Neural progenitor cell (in vitro differentiated cells): ENCODE measurements at places on chromosomes 12 and 14. TPM values are rescaled to one million over a fixed set of nuclear protein-coding genes. Genes with fewer than 3 reads are reported as not detected.

Gene CPNE8
- 13.0 and 19.5 TPM in 2 replicates for total RNA-seq

Gene SMOC1
- total RNA-seq = 89.3 and 158 TPM in 2 replicates

Gene SLC6A13
- total RNA-seq = 0.31 TPM in 1 of 2 replicates, not detected in the other

Gene CDCA3
- 62.1 and 73.5 TPM in 2 replicates for total RNA-seq

DNA sequence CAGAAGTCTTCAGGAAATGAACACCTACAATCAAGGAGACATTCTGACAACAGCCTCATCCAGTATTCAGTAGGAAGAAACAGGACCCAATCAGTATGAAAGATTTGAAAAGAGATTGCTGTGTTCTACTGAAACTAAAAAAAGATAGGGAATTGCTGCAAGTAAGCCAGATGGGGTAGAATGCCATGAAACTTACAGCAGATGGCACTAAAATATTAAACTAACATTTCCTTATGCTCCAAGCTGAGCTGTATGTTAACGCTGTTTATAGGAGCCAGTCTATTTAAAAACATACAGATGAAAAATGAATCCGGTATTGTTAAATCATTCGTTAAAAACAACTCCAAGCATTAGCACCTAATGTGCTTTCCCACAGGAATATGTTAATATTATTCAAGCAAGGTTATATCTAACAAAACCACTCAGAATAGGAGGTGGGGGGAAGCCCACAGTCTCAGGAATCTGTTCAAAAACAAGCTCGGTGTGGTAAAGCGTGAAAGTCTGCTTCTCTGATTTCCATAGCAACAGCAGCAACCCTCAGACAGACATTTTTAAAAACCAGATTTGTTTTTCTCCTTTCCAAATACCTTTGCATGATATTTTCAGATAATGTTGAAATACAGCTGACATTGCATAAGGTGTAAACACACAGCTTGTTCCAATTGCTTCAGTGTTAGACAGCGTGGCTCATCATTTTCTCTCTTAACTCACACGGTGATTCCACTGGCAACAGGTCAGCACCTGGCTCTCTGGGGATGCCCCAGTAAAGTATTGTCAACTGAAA lies 131.4 kb upstream of the CCDC175 start:
- no peaks in the 10 kb centered on the region for H3K4me1 ChIP-seq
- H3K27ac ChIP-seq = no peak overlapping the region
- DNase-seq = no peak

DNA sequence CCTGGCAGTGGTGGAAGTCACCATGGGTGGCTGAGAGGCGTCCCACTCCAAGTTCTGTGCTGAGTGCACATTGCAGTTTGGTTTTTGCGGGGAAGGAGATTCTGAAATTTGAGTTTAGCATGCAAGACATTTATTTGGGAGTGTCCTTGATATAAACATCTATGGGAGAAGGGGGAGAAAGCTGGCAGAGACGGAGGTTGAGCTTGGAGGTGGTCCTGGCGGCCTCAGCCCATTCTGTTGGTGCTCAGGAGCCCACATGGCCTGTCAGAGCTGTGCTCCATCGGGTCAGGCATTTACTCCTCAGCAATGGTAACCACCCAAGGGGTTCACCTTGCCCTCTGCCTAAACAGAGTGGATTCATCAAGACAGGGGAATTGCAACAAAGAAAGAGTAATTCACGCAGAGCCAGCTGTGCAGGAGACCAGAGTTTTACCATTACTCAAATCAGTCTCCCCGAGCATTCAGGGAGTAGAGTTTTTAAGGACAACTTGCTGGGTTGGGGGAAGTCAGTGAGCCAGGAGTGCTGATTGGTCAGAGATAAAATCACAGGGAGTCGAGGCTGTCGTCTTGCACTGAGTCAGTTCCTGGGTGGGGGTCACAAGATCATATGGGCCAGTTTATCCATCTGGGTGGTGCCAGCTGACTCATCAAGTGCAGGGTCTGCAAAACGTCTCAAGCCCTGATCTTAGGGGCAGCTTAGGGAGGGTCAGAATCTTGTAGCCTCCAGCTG lies 323.3 kb upstream of the TMEM132C start:
- H3K4me3 ChIP-seq = no peak overlapping the region
- H3K4me1 ChIP-seq = no peaks in the 10 kb centered on the region
- H3K27me3 ChIP-seq = no peaks in the 10 kb centered on the region
- no peak overlapping the region for H3K27ac ChIP-seq

DNA sequence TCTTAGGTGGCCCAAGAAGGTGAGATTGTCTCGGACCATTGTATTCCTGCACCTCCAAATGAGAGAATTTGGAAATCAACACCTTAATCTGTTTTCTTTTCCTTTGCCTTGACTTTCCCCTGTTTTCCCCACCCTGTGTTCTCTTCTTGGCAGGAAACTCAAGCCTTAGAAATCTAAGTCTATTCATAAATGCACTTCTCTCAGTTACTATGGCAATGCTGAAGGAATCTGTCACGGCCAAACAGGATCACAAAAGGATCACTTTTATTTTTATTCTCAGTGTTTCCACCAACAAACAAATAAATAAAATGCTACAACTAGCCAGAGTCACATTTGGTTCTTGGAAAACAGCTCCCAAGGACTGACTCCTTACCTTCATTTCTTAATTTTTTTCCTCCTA lies 270.5 kb downstream of the BCAT1 start:
- H3K36me3 ChIP-seq = no peaks in the 10 kb centered on the region
- no peak for DNase-seq
- no peak overlapping the region for H3K4me3 ChIP-seq
- H3K4me1 ChIP-seq = peaks cover 14% of the 10 kb centered on the region

DNA sequence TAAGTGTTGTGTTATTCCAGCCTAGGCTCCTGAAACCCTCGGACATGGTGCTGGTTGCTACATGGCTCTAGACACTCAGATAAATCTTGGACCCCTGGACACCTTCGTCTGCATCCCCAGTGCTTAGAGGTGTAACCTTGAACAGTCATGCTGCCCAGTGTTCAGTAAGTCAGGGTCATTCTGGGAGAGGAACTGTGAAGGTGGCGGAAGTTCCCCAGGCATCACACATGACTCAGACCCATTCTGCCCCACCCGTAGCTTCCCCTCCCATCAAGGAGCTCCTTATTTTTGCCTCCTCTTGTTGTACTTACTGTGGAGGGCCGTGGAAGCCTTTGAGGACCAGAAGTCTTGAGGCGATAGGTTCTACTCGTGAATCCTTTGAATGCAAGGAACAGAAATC lies 18.1 kb upstream of the SSPN start:
- H3K27ac ChIP-seq = no peak overlapping the region
- H3K4me3 ChIP-seq = no peak overlapping the region
- H3K27me3 ChIP-seq = peaks cover 6% of the 10 kb centered on the region
- H3K4me1 ChIP-seq = no peaks in the 10 kb centered on the region
- no peaks in the 10 kb centered on the region for H3K36me3 ChIP-seq
- DNase-seq = no peak

DNA sequence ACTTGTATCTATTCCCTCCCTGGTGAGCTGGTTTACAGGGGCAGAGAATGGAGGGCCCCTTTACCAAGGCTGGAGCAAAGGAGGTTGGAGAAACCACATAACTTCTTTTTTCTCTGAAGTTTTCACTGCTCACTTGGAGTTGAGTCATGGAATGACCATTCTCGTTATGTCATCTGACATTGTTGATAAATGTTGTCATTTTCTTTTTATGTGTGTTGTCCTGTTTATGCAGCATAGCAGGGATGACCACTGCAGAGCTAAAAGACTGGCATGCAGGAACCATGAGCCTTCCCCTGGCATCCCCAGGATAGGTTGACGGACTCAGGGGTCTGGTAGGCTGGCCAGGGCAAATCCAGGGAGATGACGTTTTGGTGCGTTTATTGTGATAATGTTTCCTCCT lies 256.8 kb upstream of the DDHD1 start:
- no peaks in the 10 kb centered on the region for H3K4me1 ChIP-seq
- no peak for DNase-seq
- H3K27me3 ChIP-seq = no peaks in the 10 kb centered on the region

- peak; percentile 56 for DNase-seq
- H3K36me3 ChIP-seq = no peaks in the 10 kb centered on the region
- no peak overlapping the region for H3K27ac ChIP-seq
Measured at GRCh38 chr14:54627540-54628363, 60.8 kb downstream of the SAMD4A start.

GRCh38 chr14:80496090-80496489 lies 284.8 kb upstream of the DIO2 start:
- no peak overlapping the region for H3K27ac ChIP-seq
- no peak for DNase-seq
- no peaks in the 10 kb centered on the region for H3K36me3 ChIP-seq

DNA sequence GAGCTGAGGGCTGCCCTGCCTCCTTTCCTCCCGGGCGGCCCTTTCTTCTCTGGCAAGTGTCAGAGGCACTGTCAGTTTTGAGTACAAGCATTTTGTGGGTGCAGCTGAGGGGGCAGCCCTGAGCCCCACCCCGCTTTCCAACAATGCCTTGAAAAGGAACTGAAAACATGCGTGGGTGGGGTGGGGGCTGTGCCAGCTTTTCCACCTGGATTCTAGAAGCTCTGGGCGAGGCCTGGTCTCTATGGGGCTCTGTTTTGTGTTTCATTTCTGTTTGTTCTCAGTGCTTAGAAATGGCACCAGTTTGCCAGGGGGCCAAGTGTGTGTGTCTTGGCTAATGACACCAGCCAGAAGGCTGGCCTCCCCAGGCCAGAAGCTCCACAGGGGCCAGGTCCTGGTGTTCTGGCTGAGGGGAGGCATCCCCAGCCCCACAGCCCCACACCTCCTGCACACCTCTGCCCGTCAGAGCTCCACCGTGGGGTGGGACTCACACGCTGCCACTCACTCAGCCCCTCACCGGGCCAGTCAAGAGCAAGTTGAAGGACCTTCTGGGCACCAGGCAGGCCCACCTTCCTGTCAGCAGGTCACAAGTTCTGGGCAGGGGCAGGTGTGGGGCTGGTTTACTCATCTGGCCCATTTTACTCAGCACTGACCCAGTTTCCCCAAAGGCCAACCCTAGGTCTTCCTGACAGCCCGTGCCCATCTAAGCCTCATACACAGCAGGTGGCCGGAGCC lies 155.1 kb downstream of the CALM1 start:
- H3K27ac ChIP-seq = no peak overlapping the region
- H3K36me3 ChIP-seq = no peaks in the 10 kb centered on the region
- DNase-seq = no peak
- H3K27me3 ChIP-seq = no peaks in the 10 kb centered on the region

GRCh38 chr12:57430112-57430930 lies 522 bp downstream of the R3HDM2 start:
- no peaks in the 10 kb centered on the region for H3K36me3 ChIP-seq
- peak overlapping the region; percentile 74 for H3K27ac ChIP-seq
- H3K4me3 ChIP-seq = peak overlapping the region; percentile 64
- no peak for DNase-seq
- no peaks in the 10 kb centered on the region for H3K27me3 ChIP-seq

- H3K27me3 ChIP-seq = no peaks in the 10 kb centered on the region
- DNase-seq = no peak
- no peaks in the 10 kb centered on the region for H3K36me3 ChIP-seq
- no peak overlapping the region for H3K4me3 ChIP-seq
- no peaks in the 10 kb centered on the region for H3K4me1 ChIP-seq
- H3K27ac ChIP-seq = no peak overlapping the region
Measured at GRCh38 chr12:57048423-57049118, 1.4 kb downstream of the MYO1A start.

DNA sequence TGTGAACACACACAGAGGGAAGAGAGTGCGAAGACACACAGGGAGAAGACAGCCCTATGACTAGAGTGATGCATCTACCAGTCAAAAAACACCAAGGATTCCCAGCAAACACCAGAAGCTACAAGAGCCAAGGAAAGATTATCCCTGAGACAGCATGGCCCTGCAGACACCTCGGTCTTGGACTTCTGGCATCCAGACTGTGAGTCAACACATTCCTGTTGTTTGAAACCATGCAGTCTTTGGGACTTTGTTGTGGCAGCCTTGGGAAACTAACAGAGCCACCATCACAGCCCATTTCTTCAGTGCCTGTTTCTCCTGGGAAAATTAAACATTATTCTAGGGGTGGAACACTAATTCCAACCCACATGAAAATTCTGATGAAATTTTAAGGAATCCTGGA lies 220.6 kb downstream of the GXYLT1 start:
- no peak for DNase-seq
- H3K27me3 ChIP-seq = no peaks in the 10 kb centered on the region

DNA sequence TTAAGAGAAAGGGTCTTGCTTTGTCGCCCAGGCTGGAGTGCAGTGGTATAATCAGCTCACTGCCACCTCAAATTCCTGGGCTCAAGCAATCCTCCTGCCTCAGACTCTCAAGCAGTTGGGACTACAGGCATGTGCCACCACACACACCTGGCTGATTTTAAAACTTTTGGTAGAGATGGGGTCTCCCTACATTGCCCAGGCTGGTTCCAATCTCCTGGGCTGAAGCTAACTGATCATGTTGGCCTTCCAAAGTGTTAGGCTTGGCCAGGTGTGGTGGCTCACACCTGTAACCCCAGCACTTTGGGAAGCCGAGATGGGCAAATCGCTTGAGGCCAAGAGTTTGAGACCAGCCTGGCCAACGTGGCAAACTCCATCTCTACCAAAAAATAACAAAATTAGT lies 43.9 kb upstream of the GCH1 start:
- H3K36me3 ChIP-seq = peaks cover 4% of the 10 kb centered on the region
- no peaks in the 10 kb centered on the region for H3K4me1 ChIP-seq
- no peaks in the 10 kb centered on the region for H3K27me3 ChIP-seq
- no peak overlapping the region for H3K27ac ChIP-seq

- no peaks in the 10 kb centered on the region for H3K27me3 ChIP-seq
- DNase-seq = peak; percentile 89
- H3K4me3 ChIP-seq = peak overlapping the region; percentile 84
- H3K4me1 ChIP-seq = peaks cover 29% of the 10 kb centered on the region
- peak overlapping the region; percentile 96 for H3K27ac ChIP-seq
Measured at GRCh38 chr12:121800694-121801594, 2.9 kb upstream of the SETD1B start.

- DNase-seq = peak; percentile 50
- H3K36me3 ChIP-seq = no peaks in the 10 kb centered on the region
- no peaks in the 10 kb centered on the region for H3K27me3 ChIP-seq
- no peak overlapping the region for H3K4me3 ChIP-seq
- no peak overlapping the region for H3K27ac ChIP-seq
Measured at GRCh38 chr14:100658181-100658886, 68.4 kb upstream of the DLK1 start.

- no peaks in the 10 kb centered on the region for H3K36me3 ChIP-seq
- no peak overlapping the region for H3K4me3 ChIP-seq
- no peaks in the 10 kb centered on the region for H3K27me3 ChIP-seq
- DNase-seq = no peak
- H3K4me1 ChIP-seq = peaks cover 5% of the 10 kb centered on the region
- H3K27ac ChIP-seq = no peak overlapping the region
Measured at GRCh38 chr12:121817648-121818043, 13.8 kb downstream of the SETD1B start.

DNA sequence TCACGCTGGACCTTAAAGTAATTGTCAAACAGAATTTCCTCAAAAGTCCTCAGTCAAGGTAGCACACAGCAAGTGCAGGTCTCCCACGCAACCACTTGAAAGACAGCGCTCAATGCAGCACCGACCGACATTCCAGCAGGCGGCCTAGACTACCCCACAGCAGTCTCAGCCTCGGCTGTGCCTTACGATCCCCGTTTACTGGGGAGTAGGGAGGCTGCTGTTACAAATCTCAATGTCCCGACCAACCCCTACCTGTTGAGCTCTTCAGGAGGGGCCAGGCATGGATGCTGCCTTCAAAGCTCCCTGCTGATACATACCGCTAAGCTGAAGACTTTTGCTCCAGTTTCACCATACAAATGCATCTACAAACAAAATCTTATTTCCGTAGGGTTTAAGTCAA lies 21.8 kb downstream of the VPS37B start:
- peak; percentile 61 for DNase-seq
- peaks cover 34% of the 10 kb centered on the region for H3K4me1 ChIP-seq
- no peak overlapping the region for H3K4me3 ChIP-seq
- peaks cover 99% of the 10 kb centered on the region for H3K27me3 ChIP-seq
